ENCODE measurements at places on chromosomes 7 and 10.

- no peak for DNase-seq
Observed at GRCh38 chr7:26195182-26195581, 5.4 kb downstream of the HNRNPA2B1 start.

GRCh38 chr7:99005776-99006175 lies 127.4 kb downstream of the TRRAP start:
- DNase-seq, result no peak

DNA sequence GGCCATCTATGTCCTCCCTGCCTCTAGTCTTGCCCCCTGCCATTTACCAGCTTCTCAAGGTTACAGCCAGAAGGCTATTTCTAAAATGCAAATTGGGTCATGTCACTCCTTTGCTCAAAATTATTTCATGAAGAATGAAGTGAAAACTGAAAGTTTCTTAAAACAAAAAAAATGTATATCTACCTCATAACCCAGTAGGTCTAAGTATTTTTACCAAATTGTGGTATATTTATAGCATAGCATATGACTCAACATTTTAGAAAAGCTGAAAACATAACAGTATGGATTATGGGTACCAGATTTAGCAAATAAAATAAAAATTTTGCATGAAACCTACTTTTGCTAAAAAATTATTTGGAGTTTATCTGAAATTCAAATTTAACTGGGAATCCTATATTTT lies 78.4 kb downstream of the SLC16A9 start:
- DNase-seq, result no peak

- DNase-seq, result no peak
Observed at GRCh38 chr7:21753071-21753470, 192.6 kb downstream of the CDCA7L start.

DNA sequence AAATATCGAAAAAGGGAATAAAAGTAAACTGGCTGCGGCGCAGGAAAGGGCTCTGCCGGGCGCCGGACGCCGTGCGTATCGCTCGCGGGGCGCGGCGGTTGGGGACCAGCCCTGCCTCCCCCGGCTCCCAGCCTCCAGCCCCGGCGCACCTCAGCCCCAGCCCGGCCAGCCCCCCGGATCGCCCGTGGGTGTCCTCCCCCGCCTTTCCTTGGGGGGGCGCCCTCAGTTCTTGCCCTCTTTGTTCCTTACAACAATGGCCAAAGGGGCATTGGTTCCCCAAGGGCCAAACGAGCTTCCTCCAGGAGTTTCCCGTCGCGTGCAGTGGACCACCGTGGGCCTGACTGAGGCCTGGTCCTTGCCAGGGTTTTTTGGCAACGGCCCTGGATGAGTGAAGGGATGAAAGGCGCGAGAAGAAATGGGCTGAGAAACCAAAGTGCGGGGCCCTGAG lies 1.2 kb downstream of the MACROH2A2 start:
- DNase-seq, result no peak

DNA sequence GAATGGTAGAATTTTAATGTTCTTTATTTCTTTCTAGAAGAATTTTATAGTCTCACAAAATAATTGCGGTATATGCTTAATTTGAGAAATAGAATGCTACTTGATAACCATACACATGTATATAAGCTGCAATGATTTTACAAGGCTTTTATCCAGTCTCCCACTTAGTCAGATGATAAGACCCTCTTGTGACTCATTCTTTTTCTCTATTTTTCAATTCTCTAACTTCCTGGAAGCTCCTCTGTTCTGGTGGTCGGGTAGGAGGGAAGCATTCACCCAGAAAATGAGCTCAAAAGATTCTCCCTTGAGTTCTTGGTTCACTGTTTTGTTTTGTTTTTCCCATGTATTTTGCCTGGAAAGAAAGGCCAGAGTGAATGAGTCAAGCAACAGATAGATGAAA lies 546.6 kb downstream of the INHBA start:
- no peak for DNase-seq

DNA sequence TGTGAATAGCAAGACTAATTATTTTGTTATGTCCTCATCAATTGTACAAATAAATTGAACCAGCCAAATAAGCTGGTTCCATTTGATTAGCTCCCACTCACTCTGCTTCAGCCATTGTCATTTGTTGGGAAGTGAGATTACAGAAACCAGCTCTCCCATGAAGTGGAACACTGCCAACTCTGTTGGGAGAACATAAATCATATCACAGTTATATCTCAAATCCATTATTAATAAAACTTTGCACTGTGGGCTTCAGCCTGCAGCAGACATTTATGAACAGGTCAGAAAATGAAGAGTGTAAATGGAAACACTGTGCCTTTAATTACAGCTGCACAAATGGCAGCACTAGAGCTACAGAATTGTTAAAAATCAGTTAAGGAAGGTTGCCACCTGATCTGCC lies 46.7 kb upstream of the TEX47 start:
- DNase-seq, result no peak

GRCh38 chr7:83201355-83201754 lies 38.7 kb upstream of the PCLO start:
- no peak for DNase-seq
